Karpas-422 (cell line): ENCODE measurements at places on chromosomes 3 and 15.

DNA sequence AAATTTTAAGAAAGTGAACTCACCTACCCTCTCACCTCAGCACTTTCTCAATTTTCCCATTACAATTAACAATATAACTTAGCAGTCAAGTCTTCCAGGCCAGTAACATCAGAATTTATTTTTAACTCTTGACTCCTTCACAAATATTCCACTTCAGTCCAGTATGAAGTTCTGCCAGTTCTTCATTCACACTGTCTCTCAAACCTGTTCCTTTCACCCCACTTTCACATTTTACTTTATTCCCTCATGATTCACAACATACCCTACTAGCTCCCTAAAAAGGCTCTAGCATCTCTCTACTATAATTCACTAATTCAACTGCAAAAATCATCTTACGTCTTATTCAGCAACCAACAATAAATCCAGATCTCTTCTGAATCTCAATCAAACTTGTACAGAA is 3.8 kb downstream of the GSK3B start:
- no peak for DNase-seq

DNA sequence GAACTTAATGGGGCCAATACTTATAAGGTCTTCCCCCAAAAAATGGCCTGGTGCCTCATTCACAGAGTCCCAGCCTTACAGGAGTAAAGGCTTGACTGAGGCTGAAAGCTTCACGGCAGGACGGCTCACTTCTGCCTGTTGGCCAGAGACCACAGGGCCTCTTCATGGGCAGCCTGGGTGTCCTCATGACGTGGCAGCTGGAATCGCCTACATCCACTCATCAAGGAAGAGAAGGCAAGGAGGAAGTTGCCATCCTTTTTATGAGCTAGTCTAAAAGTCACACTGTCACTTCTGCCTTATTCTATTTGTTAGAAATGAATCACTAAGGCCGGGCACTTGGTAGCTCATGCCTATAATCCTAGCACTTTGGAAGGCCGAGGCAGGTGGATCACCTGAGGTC is 89.3 kb upstream of the DGKG start:
- no peak for DNase-seq

GRCh38 chr3:165197481-165197800 is 1.3 kb upstream of the SLITRK3 start:
- DNase-seq: no peak

DNA sequence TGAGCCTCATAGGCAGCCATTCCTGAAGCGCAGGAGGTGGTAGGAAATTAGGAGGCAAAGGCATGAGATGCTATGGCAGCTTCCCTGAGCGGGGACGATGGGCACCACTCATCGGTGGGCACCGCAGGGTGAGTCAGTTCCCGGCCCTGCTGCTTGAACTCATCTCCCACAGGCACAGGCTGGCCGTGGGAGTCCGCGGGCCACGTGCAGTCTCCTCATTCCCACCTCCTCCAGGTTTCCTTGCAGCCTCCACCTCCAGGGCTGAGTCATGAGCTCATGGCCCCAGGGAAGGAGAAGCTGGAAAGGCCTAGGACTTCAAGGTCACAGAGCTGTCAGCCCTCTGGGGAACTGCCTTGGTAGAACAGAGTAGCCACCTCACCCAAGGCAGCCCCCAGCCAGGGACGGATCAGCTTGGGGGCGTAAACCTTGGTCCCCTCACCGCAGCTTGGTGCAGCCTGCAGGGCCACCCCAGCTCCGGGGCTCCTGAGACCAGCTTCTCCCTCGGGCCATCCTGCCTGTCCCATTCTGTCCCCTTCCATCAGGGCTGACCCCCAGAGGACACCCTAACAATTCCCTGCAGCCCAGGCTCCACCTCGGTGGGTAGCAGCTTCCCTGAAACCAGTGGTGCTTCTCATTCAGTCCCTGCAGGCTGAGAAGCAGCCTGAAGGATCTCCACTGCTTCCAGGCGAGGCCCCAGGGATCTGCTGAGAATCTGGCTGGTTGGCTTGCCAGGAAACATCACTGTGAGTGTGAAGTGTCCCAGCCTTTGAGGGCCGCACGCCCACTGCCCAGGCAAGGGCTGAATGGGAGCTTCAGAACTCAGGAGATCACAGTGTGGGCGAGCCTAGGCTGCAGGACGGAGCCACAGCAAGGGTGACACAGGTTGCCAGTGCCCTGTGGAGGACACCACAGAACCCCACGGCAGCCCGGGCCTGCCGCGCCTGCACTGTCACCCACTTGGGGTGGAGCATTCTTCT is 150.7 kb upstream of the MEF2A start:
- no peak for DNase-seq

GRCh38 chr15:56948764-56949101 is 30.3 kb downstream of the TCF12 start:
- no peak for DNase-seq

DNA sequence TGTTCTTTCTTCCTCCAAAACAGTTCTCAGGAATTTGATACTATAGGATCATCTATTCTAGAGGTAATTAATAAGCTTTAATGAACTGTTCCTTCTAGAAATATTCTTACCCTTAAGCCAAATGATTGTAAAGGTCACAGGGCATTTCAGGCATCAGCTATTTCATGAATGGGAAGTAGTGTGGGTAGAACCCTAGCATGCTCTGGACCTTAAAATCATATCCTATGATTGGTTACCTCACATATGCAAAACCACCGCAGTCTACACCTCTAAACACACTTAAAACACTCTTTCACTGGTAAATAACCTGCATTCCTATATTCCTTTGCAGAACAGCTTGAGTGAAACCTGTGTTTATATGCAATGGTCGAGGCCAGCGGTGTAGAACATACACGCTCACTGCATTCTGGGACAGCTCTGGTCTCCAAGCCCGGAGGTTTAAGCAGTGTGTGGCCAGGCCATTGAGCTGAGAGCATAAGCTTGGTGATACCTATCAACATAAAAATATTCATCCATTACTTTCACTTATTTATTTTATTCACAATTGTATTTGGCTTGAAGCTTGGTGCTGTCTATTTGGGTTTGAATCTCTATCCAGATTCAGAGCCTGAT is 87.7 kb upstream of the RASGRP1 start:
- DNase-seq: peak; percentile 61

GRCh38 chr15:71874245-71874644 is 63.9 kb downstream of the NR2E3 start:
- no peak for DNase-seq

- DNase-seq: no peak
Observed at GRCh38 chr3:44292276-44292675, 46.3 kb upstream of the TCAIM start.

DNA sequence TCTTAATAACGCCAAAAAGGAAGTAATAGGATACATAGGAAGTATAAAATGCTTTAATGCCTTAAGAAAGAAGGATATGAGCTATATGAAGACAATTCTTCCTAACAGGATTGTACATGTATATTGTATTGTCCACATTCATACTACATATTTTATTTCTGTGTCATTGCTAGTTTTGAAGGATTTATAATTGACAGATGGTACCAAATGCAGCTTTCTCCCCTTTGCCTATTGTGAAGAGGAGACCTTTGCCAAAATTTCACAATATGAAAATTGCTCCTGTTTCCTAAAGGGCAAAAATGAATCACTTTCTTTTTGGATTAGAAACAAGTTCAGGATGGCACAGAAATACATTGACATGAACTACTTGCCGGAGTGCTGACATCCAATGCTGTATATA is 34.8 kb upstream of the EOMES start:
- no peak for DNase-seq

DNA sequence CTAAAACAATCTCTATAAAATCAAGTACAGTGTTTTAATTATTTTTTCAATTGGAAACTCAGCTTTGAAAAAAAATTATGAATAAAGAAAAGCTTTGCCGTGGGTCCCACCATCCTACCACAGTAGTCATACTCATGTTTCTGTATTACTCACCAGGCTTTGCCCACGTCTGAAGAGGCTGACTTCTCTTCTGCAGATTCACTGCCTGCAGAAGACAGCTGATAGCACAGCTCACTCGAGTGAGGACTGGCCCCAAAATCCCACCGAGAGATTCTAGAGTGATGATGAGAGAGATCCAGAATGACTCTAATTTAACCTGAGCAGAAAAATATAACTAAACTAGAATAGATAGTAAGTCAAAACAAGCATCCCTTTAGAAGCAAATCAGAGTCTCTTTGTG is 11.9 kb downstream of the C2CD4B start:
- no peak for DNase-seq
